ENCODE measurements at places on chromosomes 1 and 21.

- DNase-seq, result no peak
Measured at GRCh38 chr1:10387677-10388386, 11.0 kb upstream of the PGD start.

DNA sequence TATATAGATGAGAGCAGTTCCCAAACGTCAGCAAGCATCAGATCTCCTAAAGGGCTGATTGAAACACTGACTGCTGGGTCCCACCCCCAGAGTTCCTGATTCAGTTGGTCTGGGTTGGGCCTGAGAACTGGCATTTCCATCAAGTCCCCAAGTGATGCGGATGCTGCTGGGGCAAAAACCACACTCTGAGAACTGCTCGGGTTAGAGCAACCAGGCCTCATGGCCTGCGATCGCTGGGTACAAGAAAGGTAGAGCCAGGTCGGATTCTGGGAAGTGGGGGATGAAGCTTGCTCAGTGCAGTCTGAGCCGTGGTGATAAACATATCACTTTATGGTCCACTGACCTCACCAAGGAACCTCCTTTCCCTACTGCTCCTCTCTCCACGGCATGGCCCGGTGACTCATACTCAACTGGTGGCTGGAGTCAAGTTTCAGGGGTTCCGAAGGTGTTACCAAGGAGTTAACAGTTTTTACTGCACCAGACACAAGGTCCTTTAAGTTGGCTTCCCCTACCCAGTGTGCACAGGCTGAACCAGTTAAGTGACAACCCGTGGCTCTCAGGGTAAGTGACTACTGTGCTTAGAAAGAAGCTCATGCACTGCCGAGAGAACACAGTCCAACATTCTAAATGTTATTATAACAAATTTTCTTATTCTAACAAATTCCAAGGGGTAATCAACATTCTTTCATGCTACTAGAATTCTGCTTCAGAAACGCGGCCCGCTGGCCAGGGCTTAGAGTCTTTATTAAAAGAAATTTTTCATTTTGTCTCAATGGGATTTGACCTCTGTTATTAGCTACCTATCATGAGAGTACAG, 153.5 kb downstream of the TGFBR3 start:
- DNase-seq, result no peak

DNA sequence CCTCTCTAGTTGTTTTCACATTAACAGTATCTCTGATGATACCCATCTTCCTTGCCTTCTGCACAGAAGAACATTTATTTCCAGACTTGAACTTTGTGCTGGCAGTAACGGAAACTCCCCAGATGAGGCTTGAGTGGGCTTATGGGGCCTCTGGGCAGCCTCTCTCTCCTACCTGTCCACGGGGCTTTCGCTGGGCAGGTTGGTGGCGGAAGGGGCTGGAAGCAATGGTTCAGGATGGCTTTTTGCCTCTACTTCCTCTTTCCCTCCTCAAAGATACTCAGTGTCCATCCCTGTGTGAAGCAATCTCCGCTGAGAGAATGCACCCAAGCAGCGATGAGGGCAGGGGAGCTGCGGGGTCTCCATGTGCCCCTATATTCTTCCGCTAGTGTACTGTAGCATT, 348.2 kb downstream of the HLX start:
- DNase-seq, result no peak

- no peak for DNase-seq
Measured at GRCh38 chr1:3014050-3014440, 7.2 kb upstream of the ACTRT2 start.

DNA sequence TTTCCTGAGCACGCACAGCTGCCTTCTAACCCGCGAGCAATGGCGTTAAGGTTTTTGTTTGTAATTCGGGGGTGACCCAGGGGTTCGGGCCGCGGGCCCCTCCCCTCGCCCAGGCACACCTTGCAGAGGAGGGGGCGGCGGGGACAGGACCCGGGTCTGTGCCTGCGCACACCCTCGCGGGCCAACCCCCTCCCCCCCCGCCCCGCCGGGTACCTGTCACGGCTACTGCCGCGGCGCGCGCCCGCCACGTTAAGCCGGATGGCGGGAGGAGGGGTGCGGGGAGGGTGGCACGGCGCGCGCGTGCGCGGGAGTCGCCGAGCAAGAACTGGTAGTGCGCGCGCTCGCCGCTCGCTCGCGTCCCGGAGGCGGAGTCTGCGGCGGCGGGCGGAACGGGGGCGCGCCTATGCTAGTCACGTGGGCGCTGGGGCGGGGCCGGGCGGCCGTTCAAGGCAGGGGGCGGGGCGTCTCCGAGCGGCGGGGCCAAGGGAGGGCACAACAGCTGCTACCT, at the start of gene TPTE:
Gene TPTE (plus strand): TSS at position 493 of the 508 bp plus-strand sequence. CDS start 17,141 bp downstream, outside the sequence.
- DNase-seq, result no peak

GRCh38 chr1:245290836-245291235, 136.1 kb downstream of the KIF26B start:
- DNase-seq, result no peak

- peak; percentile 32 for DNase-seq
Measured at GRCh38 chr1:107877092-107877491, 87.9 kb downstream of the VAV3 start.

DNA sequence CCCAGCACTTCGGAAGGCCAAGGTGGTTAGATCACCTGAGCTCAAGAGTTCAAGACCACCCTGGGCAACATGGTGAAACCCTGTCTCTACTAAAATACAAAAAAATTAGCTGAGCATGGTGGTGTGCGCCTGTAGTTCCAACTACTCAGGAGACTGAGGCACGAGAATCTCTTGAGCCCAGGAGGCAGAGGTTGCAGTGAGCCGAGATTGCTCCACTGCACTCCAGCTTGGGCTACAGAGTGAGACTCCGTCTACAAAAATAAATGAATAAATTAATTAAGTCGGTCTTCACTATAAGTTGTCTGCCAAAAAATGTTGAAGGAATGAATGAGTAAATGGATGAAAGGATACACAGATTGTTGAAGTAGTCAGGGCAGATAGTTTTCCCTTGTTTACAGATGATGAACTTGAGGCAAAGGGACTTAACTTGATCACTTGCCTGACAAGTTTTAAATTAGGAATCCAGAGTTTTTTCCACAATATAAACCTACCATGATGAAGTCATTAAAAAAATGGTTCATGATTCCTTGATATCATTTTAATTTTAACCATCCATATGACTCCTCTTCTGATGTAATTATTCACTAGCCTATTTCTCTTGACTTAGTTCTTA, 130.8 kb downstream of the TLR5 start:
- no peak for DNase-seq

- DNase-seq, result no peak
Measured at GRCh38 chr1:206112600-206113301, 4.4 kb downstream of the AVPR1B start.

GRCh38 chr1:111719674-111720132, 19.5 kb downstream of the INKA2 start:
- no peak for DNase-seq

DNA sequence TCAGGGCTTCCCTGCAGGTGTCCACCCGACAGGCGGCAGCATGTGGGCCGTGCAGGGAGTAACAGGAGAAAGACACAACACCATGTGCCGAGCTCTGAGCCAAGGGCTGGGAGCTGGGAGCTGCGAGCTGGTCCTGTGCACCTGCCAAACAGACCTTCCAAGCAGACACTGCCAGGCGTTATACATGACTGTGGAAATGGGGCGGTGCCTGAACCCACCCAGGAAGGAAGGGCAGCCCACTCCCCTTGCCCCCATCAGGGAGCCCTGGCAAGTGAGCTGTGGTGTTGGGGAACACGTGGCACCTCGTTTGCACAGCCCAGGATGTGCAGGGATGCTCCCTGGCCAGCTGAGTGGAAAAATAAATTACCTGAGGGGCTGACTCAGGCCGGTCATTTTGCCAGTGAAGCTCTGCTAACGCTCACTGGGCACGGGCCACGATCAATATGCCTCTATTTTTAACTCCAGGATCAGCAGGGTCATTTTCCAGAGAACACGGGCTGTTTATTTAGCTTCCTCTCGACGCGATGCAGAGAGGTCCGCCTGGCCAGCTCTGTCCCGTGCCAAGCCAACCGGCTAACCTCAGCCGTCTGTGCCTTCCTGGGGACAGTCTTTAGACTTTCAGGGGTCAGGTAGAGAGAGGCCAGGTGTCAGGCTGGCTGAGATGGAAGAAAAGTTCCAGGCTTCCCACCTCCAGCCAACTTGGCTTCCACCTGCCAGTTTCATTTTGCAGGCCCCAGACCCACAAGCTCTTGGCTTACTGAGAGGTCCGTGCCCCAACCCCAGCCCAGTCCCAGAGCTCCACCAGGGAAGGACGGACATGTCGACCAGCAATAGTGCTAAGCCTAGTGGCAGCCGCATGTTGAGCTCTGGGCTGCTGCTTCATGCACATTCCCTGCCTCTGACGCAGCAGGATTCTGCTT, 196.7 kb upstream of the VAMP3 start:
- no peak for DNase-seq

DNA sequence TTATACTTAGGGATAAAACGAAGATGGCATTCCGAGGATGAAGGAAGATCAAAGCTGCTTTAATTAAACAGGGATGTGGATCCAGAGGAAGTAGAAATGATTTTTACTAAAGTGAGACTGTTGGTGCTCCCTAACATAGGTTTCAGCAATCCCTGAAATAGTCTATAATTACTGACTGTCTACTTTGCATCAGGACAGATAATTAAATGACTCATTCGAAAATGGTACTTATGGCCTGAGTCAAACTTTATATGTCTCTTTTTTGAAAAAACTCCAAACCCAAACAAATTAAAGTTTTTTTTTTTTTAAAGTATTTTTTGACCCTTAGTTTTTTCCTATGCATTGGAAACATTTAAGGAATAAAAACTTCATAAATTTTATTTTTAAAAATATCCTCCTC, 90.3 kb downstream of the LYST start:
- no peak for DNase-seq

- no peak for DNase-seq
Measured at GRCh38 chr1:197526736-197527371, 248.4 kb downstream of the DENND1B start.

- DNase-seq, result no peak
Measured at GRCh38 chr21:32207406-32207716, 71.5 kb downstream of the MIS18A start.

- peak; percentile 4 for DNase-seq
Measured at GRCh38 chr1:89407360-89407759, 43.5 kb downstream of the GBP6 start.

DNA sequence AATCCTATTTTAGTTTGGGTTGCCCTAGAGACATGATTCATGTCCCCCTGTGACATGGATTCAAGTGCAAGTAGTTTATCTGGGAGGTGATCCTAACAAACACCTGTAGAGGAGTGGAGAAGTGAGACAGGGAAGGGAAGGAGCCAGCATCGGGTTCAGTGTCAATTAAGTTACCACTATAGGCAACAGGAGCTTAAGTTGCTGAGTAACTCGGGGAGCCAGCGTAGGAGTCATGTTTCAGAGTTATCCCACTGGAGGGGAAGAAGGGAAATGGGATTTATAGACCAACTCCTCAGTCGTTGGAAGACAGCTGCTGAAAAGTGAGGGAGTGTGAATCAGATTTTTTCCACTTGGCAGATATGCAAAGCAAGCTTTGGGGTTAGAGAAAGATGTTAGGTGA, 54.9 kb downstream of the SLC30A7 start:
- DNase-seq, result peak; percentile 48

DNA sequence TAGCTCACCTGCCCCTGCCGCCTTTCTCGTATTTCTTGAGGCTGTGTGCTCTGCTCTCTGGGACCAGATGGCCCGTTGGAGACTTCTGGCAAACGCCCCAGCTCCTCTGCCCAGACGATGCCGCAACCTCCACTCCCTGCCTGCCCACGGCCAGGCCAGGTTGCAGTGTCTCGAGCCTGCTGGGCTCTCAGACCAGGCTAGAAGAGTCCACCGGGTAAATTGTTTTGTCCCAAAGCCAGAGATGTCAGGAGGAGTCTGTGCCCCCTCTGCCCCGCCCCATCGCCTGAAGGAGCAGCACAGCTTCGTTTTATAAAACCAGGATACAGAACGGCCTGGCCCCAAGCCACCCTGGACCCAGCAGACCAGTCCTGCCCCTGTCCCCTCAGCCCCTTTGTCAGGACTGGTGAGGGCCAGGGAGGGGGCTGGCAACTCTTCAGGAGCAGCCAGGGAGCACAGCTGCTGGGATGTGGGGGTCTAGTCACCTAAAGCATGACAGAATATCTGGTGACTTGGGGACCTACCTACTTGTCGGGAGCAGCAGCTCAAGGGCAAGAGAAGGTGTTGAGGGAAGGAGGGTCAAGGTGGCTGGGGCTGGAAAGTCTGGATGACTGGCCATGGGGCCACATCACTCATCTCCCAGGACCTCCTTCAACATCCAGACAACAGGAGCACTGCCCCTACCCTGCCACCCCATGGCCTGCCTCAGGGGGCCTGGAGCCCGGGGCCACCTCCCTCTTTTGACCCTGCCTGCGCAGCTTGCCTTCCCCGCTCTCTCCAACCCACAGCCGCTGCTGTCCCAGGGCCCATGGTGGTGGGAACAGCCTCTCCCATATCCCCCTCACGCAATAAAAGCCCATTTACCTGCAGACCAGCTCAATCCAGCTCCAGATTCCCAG, 33.9 kb upstream of the LBR start:
- no peak for DNase-seq

- no peak for DNase-seq
Measured at GRCh38 chr1:1035291-1035943, 15.5 kb downstream of the AGRN start.

- no peak for DNase-seq
Measured at GRCh38 chr1:6359216-6360116, 34.1 kb downstream of the ACOT7 start.

GRCh38 chr1:61337981-61338848, 255.9 kb downstream of the NFIA start:
- DNase-seq, result peak; percentile 64

DNA sequence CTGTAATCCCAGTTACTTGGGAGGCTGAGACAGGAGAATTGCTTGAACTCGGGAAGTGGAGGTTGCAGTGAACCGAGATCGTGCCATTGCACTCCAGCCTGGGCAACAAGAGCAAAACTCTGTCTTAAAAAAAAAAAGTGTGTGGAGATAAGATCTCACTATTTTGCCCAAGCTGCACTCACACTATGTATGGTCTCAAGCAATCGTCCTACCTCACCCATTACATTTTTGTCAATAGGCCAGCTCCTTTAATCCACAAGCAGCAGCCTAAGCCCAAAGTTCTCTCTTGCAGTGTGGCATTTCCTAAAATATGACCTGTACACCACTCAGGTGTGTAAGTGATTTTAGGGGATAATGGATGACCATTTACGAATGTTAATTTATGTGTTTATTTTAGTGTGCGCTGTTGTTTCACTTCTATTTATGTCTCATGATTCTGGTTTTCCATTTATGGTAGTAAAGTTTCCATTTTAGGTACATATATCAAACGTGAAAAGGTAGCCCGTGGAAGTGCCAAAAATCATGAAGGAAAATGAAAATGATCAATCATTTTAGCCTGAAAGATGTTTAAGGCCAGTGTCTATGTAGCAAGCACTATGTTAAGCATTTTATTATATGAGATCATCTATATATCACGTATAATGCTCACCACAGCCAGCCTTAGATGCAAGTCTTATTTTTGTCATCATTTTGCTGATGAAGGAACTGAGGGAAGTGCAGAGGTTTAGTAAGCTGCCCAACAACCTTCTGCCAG, 5.6 kb downstream of the LCK start:
- DNase-seq, result no peak

All from AG09309 (cell line).